Smooth muscle cell of the brain vasculature (primary cell): ENCODE measurements at places on chromosomes 16 and 17.

DNA sequence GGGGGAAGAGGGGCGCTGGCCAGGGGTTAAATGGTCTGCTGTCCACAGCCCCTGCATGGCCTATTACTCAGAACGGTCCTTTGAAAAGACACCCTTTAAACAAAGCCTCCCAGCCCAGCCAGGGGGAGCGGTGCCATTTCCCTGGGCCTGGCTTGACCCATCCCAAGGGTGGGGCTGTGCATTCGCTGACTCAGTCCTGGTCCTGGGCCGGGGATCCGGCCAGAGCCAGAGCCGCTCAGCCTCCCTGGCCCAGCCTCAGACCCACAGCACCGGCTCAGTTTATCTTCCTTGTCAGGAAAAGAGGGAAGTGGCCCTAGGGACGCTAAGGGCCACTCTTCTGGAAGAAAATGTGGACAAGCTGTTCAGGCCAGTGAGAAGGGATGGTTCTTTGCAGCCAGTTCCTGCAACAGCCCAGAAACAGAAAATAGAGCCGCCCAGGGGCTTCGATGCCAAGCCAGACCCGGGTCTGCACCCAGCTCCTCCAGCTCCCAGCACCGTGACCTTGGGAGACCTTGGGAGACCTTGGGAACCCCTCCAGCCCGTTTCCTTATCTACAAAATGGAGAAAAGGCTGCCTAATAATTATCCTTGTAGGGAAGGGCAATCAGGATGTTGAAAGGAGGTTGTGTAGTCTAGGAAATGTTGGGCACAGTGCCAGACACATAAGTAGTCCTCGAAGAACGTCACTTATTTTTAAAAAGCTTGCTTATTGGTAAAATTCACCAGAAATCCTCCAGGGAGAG lies 82.5 kb downstream of the ZDHHC7 start:
- DNase-seq: no peak

DNA sequence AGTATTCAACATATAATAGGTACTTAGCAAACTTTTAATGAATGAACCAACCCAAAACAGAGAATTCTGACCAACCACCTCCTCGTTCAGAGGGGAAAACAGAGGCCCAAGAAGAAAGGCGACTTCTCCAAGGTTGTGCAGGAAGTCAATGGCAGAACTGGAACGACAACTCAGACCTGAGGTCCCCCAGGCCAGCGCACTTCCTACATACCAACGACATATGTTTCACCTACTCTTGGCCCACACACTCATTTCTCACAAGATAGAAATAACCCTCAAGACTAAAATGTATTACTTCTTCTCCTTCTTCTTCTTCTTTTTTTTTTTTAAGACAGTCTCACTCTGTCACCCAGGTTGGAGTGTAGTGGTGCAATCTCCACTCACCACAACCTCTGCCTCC lies 14.4 kb downstream of the CHCT1 start:
- DNase-seq: no peak

- DNase-seq: no peak
Measured at GRCh38 chr16:79171504-79171903, 429.0 kb downstream of the MAF start.

- no peak for DNase-seq
Measured at GRCh38 chr17:76121932-76122430, 18.4 kb upstream of the EXOC7 start.

DNA sequence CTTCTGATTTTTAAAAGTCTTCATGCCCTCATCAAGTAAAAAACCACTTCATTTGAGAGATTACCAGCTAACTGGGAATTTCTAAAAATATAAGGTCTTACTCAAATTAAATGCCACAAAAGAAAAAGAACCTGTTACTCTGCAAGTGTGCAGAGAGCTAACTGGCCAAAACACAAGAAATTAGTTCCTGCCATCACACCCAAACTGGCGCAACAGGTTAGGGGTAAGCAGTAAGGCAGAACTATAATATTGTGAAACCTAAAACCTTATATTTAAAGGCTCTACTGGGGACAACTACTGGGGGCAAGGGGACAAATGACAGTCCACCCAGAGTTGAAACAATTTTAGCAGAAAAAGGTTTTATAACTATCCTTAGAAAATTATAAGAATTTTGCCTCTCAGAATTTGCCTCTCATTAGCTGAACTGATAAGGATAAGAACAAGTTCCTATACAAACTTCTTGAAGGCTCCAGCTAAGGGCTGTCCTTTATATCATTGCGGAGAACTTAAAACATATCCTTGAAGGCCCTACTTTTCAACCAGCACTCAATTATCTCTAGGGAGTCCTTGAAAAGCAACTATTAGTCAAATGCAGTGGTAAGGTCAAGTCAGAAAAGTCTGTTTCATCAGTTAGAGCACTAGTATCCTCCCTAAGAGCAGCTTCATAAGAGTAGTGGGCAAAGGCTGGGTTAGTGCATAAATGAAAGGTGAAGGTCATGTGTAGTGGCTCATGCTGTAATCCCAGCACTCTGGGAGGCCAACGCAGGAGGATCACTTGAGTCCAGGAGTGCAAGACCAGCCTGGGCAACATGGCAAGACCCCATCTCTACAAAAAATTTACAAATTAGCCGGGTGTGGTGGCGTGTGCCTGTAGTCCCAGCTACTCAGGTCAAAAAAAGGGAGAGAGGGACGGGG lies 31.5 kb downstream of the SMURF2 start:
- DNase-seq: no peak
